Activated CD4-positive, alpha-beta memory T cell treated with anti-CD3 and anti-CD28 coated beads, Interleukin-2, amount 10 ng/mL, durations not matched to agents 7 days and 5 days (primary cell): ENCODE measurements at places on chromosomes 1 and 21.
A peak's percentile ranks its signal among the peaks of the same experiment; 100 is the strongest.

DNA sequence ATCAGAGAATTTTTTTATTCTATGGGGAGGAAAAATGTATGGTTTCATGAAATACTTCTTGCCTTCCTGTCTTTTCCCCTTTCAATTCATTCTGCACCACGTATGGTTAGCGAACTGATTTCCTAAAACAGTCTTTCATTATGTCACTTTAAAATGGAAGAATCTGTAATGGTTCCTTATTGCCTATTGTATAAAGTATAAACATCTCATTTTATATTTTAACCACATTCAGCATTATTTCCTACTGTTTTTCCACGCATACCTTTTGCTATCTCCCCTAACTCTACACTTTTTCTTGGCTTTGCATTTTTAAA, 232.3 kb upstream of the B3GALT2 start:
- no peak for DNase-seq

- no peak for DNase-seq
Observed at GRCh38 chr1:25038699-25039098, 108.6 kb upstream of the RUNX3 start.

- DNase-seq: no peak
Observed at GRCh38 chr1:219090607-219091006, 83.1 kb upstream of the LYPLAL1 start.

DNA sequence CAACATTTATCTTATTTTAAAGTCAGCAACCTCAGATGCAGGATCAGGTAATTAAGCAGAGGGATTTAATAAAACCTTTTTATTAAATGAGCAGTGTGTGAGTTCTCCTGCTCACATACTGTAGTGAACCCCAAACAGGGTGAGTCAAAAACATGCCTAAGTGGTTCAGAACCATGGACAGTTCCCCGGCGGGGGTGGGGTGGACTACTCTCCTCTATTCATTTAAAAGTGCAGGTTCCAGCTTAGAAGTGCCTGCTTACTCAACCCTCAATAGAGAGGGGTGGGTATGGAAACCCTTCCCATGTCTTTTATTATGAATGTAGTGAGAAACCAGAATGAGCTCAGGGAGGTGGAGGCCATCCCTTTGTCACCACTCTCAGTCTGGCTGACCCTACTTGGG, 397.9 kb downstream of the HHAT start:
- peak; percentile 57 for DNase-seq

- DNase-seq: no peak
Observed at GRCh38 chr1:87296206-87296605, 32.5 kb upstream of the LMO4 start.

DNA sequence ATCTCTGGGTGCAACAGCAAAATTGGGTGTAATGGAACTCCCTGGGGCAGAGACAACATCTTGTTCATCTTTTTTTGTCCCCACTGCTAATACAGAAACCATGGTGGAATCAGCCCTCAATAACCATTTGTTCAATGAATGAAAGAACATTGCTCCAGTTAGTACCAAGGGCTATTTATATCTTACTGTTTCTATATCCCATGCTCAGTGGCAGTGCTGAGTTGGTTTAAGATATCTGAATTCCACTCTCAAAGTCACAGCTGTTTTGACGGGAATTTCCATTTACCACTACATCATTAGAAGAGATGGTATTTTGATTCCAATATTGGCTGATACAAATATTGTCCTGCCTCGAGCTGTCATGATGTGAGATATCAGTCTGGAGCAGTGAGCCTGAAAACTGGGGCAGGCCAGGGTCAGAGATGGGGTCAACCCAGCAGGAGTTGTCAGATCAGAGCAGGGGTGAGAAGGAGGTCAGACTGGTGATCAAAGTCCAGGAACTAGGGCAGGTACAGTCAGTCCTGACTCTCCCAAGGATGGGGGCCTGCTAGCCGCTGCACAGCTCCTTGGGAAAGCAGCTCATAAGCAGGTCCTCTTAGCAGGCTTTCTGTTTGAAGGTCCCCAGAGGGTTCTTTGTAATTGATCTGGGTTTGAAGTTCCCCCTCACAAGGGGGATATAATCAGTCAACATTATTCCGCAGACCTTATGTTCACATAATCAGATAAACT, 5.8 kb upstream of the PHC2 start:
- no peak for DNase-seq

DNA sequence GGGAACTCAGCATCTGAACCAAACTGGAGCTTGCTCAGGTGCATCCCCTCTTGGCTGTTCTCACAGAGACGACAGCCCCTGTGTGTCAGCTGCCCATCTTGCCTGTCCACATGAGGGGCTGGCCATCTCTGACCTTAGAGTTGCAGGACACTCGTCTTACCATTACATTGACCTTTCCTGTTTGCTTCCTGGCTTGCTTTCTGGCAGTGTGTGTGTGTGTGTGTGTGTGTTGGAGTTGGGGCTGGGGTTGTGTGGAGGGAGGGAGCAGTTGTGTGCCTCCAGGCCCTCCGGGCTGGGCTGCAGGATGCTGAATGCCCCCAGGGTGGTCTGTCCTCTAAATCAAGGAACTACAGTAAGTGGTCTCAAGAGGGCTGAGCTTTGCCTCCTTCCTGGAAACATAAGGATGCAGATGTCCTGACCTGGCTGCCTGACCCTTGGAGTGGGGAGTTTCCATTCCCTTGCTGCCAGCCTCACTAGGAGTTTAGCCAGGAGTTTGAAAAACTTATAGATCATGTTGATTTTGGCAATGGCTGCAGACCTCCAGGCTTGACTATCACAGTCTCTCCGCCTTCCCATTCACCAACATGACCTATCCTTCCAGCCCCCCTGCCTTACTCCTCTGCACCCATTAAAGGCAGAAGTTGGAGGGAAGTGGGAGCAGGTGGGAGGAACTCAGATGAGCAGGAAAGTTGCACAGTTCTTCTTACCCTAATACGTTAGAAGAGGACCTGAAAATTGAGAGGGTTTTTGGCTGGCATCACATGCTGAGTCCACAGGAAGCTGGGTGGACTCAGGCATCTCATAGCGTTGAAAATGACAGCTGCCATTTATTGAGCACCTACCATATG, 19.0 kb downstream of the RASSF5 start:
- DNase-seq: no peak

GRCh38 chr1:182560392-182560984, 28.6 kb downstream of the RNASEL start:
- no peak for DNase-seq

- DNase-seq: peak; percentile 62
Observed at GRCh38 chr1:235207209-235207565, 46.1 kb upstream of the RBM34 start.

DNA sequence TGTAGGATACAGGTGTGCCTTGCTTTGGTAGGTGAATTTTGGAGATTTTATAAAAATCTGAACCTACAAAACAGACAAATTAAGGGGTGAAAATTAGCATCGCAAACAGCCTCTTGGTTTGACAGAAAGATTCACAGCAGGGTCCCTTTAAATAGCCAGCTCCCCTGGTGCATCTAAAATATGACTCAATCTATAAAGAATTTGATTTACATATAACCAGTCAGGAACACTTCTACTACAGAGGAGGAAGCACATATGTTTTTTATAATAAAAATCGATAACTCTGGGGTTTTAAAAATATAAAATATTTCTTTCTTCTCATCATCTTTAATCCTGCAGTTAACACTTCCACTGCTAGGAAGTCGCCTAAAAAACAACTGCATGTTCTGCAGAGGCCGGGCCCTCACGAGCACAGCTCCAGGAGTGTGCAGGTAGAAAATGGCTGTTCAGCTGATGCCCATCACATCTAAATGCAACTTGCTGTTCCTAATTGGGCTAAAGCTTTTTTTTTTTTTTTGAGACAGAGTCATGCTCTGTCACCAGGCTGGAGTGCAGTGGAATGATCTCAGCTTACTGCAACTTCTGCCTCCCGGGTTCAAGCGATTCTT, 203.4 kb downstream of the HS2ST1 start:
- no peak for DNase-seq

DNA sequence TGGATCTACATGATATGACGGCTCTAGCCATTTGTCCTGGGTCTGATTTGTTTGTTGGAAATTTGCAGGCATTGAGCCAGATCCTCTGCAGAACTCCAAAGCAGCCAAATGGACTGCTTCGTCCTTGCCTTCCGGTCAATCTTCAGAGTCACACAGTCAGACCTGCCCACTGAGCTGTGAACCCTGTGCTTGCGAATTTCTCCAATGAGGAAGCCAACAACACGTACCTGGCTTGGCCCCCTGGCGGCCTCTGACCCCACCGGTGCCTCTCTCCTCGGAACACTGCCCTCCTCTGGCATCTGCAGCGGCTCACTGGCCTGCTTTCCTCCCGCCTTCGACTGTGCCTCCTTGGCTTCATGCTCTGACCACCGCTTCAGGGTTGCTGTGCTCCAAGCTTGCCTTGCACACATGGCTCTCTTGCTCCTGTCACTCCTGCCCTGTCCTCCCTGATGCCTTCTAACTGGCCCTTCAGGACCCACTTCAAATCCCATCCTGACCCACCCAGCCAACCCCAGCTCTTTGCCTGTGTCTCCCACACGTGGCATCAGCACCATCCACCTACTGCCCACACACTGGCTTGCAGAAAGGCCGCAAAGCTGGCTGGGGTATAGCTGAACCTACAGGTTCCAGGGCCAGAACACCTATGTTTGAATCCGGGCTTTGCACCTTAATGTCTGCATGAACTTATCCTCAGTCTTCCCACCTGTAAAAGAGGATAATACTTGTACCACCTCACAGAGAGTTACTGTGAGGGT, 128.2 kb downstream of the KCNN3 start:
- no peak for DNase-seq
